Activated CD4-positive, CD25-positive, alpha-beta regulatory T cell treated with anti-CD3 and anti-CD28 coated beads, Interleukin-2, amount 50 U/mL, for 16 hours (primary cell): ENCODE measurements at places on chromosomes 7 and 10.

DNA sequence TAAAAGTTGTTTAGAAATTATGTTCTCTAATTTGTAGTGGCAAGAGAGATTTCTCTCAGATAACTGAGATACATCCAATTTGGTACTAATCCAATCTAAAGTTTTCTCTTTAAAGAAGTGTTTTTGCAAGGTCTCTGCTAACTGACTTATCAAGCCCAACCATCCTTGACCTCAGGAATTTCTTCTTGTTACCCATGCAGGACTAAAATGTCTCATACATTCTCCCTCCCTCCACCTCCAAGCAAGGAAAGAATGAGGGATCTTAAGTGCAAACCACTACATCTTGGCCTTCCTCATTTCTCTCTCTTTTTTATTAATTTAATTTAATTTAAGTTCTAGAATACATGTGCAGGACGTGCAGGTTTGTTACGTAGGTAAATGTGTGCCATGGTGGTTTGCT, 12.8 kb downstream of the NRAP start:
- DNase-seq, result no peak

DNA sequence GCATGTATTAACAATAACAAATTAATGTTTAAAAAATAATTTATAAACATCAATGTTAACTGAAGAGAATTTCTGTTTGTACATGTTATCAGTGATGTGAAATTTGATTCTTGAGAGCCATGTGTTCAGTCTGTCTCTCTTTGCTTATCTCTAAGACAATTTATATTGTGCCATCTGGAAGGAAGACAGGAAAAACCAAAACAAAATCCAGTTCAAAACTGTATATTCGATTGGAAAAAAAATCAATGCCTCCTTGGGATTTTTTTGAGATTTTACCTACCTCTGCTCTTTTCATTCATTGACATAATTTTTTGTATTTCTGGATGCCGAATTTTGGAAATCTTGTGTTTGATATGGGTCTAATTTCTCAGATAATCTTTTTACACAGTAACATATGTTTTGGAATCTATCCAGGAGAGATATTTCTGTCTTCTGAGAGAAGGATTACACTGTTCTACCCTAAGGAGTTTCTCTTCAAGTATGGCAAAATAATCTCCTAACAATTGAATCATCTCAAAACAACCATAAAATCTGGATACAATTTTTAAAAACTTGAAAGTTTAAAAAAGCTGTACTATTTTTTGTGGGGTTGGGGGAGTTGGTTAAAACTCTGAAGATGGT, 311.9 kb upstream of the GNAI1 start:
- DNase-seq, result no peak

GRCh38 chr10:97596101-97597082, 6.9 kb downstream of the C10orf62 start:
- no peak for DNase-seq

DNA sequence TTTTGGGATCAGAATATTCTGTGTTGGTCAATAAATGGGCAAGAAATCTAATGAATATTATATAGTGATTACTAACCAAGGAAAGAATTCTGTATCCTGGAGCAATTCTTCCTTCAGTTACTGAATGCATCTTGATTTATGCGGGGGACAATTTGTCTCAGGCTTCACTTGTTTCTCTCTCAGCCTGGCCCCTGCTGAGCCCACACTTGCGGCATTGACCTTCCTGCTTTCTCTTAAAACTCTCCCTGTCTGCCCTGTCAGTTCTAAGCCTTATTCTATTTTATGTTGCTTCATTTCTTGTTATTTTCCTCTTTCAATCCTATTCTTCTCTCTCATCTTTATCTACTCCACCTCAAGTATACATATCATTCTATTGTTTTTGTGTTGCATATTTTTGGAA, 122.1 kb upstream of the TPK1 start:
- DNase-seq, result no peak

- DNase-seq, result no peak
Measured at GRCh38 chr10:13743101-13743693, 156.4 kb downstream of the PRPF18 start.

DNA sequence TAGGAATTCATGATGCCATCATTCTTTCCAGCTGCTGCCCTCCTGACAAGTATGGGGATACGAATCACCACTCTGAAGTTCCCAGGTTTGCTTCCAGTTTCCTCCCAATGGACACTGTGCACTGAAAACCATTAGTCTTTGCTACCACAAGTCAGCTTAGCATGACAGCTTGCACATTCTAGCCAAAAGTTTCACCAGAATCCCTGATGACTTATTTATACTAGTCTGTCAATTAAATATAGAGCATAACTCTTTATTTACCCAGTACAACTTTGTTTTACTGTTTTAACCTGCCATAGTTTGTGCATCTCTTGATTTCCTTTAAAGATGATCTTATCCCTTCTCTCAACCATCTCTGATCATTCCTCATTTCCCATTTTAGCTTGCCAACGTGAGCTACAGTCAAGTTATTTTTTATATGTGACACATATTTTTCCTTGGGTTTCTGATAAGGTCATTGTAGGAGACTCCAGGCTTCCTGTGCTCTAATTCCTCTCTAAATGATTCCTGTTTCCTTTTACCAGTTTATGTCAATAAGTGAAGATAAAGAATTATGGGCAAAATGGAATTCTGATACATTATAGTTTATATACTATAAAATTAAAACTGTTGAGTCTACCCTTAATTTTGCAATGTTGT, 167.5 kb upstream of the MEOX2 start:
- DNase-seq, result no peak

DNA sequence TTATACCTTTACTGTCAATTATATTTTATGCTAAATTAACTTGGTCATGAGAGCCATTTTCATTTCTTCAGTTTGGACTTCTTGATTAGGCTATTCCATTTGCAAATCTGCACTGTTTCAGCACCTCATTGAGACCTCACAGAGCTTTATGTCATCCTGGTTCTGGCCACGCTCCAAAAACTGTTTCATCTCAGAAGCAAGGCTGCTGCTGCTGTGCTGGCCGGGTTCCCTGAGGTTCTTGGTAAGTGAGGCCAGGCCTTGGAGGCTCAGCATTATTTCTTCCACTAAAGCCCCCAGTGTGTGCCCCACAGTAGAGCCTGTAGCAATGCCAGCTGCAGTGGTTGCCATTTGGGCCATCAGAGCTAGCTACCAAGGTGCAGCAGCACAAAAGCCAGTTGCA, 7.8 kb upstream of the ZNF485 start:
- no peak for DNase-seq

DNA sequence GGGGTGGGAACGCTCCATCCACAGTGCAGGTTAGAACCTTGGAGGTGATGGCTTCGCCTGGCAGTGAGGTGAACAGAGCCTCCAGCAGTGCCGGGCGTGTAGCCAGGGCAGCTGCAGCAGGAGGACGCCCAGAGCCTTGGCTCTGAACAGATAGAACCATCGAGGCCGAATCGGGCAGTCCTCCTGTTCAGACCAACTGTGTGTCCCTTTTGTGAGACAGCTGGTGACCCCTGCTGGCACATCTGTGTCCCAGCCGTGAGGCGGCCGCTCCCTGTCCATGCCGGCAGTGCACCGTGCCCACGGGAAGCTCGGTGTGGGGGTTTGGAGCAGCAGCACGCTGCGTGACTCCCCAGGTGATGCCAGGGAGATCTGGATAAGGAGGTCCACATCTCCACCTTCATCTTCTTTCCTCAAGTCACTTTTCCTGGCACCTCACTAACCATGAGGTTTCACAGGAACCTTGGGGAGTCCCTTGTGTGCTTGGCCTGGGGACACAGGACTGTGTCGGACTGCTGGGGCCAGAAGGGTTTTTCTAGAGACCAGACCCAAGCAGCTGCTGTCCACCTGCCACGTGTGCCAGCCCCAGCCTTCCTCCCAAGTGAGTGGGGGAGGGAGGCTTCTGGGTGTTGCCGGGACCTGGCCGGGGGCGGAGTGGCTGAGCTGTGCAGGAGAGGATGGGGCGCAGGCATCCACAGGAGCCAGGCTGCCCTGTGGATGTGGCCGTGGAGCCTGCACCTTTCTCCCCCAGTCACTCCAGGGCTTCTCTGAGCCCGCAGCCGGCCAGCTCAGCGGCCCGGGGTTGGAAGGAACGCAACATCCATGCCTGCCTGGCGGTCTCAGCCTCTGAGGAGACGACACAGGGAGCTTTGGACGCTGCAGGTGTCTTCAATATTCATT, 69.4 kb downstream of the DNAJB6 start:
- DNase-seq, result no peak

- no peak for DNase-seq
Measured at GRCh38 chr7:21898265-21898930, 47.3 kb downstream of the CDCA7L start.

DNA sequence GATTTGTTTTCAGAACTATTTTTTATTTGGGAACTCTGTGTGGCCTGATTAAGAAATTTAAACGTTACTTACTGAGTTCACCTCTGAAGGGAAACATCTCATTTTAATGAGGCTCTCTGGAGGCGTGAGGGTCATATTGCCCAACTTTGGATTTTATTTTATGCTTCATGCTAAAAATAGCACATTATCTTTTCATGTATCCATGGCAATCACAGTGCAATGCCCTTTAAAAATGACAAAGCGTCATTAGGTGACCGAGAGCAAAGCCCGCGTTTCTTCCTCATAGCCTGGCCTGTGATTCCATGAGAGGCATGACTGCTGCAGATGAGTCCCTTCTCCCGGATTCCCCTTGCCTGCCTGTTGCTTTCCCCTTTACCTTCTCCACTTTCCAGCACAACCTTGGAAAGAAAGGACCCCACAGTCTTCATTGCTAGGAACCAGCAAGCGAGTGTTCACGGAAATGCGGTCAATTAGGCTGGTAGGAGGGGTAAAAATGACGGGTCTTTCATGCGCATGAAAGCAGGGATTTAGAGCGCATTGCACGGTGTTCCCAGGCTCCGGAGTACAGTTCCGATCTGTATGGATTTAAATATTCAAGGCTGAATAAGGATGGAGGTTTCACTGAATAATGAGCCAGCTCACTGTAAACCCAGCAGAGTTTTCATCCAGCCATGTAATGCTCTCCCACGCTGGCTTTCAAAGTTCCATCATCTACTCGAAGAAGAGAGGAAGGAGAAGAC, 98.2 kb upstream of the PITRM1 start:
- DNase-seq, result no peak

DNA sequence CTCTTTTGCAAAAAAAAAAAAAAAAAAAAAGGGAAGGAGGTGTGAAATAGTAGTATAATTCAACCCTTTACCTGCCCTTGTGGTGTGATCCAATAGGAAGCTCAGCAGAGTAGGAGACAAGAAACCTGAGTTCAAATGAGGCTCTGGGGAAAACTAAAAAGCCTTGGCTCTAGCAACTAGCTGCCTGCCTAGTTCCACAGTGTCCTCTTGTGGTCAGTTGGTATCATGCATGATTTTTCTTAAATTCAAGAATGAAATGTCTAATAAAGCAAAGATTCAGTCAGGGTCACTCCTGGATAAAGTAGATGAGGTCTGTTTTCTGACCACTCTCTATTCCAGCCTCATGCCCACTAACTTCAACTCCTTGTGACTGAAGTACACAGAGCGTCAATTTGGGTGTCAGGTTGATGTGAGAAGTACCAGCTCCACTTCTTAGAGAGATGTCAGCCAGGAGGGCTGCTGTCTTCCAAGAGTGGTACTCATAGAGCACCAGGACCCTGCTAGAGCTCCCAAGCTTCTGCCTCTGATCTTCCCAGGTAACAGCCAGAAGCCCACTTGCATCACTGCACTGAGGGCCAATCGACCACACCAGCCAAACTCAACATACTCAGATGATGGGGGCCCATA, 10.5 kb downstream of the LSM5 start:
- DNase-seq, result no peak

DNA sequence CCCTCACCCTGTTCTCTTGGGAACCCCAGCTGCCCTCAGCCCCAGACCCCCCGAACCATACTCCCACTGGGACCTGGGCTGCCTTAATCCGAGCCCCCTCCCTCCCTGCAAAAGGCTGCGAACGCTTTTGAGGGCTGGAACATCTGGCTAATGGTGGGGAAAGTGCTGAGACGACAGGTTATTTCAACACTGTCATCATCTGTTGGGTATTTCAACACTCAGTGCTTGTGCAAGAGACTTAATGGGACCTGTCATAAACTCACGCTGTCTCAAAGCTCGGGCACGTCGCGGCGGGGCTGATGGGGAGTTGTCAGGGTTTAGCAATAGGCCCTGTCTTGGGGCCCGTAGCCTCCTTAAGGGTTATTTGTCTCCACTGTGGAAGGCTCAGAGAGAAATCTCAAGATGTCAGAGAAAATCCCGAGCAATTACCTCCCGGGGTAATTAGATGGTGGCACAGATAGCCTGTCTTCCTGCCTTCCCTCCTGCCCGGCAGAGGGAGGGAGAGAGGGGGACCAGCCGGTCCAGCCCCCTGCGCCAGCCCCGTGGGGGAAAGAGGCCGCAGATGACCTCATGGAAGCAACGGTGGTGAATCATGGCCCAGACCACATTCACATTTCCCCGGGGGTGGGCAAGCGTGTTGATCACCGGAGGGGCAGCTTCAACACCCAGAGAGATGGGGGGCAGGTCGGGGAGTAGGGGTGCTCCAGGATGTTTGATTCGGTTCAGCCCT, 88.7 kb upstream of the MYL10 start:
- DNase-seq, result no peak

DNA sequence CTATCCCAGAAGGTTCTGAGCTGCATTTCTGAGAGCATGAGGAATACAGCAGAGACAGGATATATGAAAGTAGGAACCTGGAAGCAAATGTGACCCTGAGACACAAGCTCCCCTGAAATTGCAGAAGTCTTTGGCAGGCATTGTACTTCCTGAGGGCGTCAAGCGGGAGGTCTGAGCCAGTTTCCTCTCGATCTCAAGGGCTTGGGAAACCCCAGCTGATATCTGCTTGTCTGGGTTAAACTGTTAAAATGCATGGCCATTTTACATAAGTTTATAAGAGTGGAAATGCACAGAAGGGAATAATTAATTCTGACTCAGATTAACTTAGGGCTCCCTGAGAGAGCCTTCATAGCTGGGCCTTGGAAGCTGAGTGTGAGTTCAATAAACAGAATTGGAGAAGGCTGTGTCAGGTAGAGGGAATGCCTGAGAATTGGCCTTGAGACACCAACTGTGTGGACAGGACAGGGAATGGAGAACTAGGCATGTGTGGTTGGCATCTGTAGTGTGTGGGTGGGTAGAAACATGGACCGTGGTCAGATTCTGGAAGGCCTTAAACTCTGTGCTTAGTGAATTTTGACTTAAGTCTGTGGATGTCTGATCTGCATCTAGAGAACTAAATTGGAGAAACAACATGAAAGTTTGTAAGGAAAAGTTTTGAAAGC, 53.3 kb downstream of the WIPF3 start:
- DNase-seq, result no peak

DNA sequence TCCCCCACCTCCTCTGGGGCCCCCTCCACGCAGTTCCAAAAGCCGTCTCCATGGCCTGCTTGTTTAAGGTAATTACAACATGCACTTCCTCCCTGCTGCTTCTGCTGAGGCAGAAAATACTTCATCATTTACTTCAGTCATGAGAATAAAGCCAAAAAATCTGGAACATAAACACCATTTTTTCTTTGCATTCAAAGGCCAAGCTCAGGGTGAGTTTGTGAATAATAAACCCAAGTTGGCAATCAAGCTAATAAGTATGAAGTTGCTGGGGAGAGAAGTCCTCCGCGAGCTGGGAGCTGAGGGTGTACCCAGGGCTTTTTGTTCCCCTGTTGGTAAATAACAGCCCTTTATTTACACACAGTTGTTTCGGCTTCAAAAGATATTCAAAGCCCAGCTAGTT, 70.5 kb downstream of the FAM204A start:
- DNase-seq, result no peak

GRCh38 chr10:100697631-100698030, 47.8 kb upstream of the PAX2 start:
- DNase-seq, result no peak
